Lung (tissue), 17 donors: ENCODE measurements at places on chromosomes 12 and 14.

DNA sequence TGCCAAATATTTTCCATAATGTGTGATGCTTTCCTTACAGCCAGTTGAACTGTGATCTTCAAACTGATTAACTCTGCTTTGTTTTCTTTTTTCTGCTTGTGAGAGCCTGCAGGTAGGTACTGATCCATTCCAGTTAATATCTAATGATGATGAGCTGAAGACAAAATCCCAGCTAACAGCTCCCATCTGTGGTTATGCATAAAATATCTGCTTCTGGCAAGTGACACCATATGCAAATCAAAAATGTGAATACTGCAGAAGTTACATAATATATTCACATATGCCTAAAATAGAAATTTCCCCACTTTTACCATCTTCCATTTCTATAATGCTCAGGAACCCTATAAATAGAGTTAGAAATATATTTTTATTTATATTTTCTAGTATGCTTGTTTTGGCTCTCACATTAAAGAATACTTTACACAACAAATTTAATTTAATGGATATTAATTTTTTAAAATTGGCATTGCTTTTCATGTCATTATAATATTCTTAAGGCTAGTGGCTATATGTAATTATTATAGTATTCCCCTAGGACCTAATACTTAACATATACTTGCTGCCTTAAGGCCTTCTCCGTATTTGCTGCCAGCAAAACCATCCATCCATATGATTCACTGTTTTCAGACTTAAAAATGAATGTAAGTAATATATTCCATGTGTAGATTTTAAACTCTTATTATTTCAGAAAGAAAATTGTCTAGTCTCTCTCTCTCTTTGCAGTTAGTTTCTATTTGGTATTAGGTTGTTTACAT, 83.8 kb downstream of the CCER1 start:
- H3K4me1 ChIP-seq: no peaks in the 10 kb centered on the region
- H3K4me3 ChIP-seq: no peak overlapping the region
- no peaks in the 10 kb centered on the region for H3K36me3 ChIP-seq
- H3K27ac ChIP-seq: no peak overlapping the region
- DNase-seq: no peak

DNA sequence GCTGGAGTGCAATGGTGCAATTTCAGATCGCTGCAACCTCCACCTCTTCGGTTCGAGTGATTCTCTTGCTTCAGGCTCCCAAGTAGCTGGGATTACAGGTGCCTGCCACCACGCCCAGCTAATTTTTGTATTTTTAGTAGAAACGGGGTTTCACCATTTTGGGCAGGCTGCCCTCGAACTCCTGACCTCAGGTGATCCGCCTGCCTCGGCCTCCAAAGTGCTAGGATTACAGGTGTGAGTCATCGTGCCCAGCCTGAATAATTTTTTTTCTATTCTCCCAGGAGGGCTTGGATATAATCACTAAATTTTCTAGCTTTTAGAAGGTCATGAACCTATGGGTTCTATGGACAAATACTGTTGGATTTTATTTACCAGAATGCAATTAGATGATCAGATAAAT, 44.7 kb upstream of the GNPNAT1 start:
- no peaks in the 10 kb centered on the region for H3K27me3 ChIP-seq
- DNase-seq: no peak
- no peak overlapping the region for H3K27ac ChIP-seq
- H3K36me3 ChIP-seq: no peaks in the 10 kb centered on the region
- no peaks in the 10 kb centered on the region for H3K4me1 ChIP-seq

DNA sequence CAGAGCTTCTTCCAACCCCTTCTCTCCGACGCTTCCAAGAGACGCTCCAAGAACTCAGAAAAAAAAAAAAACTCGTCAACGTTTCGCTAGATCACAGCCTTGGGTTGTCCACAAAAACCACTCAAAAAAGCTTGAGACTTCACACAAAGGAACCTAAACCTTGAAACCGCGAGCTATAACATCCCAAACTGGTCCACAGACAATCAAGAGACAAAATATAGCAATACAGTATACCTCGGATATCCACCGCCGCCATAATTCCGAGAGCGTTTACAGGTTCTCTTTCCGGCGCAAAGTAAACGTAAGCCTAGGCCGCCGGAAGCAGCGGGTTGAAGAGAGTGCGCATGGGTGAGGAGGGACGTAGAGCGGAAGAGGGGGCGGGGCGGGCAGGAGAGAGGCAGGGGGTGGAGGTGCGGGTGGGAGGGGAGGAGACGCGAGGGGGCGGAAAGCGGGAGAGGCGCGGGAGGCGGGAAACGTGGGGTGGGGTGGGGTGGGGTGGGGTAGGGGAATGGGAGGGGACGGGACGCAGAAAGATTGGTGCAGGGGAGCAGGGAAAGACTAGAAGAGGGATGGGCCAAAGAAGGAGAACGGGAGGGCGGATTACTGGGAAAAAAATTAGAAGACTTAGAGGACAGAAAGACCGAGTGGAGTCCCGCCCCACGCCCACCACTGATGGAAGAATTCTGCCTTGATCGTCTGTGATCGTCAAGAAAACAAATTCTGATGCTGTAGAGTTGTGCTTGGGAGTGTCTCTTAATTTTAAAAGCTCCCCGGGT, at the start of gene MED6:
TSS of gene MED6 (minus strand) at position 274 of the 776 bp plus-strand sequence. CDS start at position 256, 18 bp downstream.
- peak within 1 kb of the TSS; percentile 73 for H3K4me3 ChIP-seq
- DNase-seq: peak; percentile 97
- H3K27ac ChIP-seq: peak within 1 kb of the TSS; percentile 77
- peaks cover 6% of the 10 kb centered on the region for H3K36me3 ChIP-seq
- H3K27me3 ChIP-seq: no peaks in the 10 kb centered on the region
- H3K4me1 ChIP-seq: peaks cover 12% of the 10 kb centered on the region

- no peaks in the 10 kb centered on the region for H3K4me1 ChIP-seq
- peak overlapping the region; percentile 40 for H3K27ac ChIP-seq
- H3K27me3 ChIP-seq: no peaks in the 10 kb centered on the region
- peaks cover 16% of the 10 kb centered on the region for H3K36me3 ChIP-seq
- DNase-seq: no peak
Measured at GRCh38 chr12:102080842-102081241, 19.1 kb upstream of the WASHC3 start.

DNA sequence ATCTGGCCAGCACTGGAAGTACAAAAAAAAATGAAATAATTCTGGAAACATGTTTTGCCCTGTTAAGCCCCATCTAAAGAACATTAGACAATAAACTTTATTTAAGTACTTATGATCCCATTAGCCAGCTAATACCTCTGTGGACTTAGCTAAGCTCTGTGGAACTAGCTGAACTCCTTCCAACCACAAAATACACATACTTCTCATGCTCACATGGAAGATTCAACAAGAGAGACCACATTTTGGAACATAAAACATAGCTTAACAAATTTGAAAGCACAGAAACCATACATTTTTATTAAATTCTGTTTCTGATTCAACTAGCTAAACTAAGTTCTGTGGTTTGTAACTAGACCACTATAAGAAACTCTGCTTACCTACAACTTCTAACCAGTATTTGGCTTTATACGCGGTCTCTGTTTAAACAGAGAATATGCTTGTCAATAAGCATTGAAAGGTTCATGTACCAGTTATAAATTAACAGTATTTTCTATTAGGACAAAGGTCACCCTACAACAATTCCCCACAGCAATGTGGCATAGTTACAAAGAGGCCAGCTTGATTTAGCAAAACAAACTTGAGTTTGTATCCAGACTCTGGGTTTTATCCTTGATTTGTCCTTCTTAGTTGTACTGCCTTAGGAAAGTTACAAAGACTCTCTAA, 300.1 kb downstream of the C12orf50 start:
- no peaks in the 10 kb centered on the region for H3K27me3 ChIP-seq
- peak; percentile 15 for DNase-seq
- no peak overlapping the region for H3K27ac ChIP-seq
- H3K4me3 ChIP-seq: no peak overlapping the region
- H3K36me3 ChIP-seq: no peaks in the 10 kb centered on the region
- H3K4me1 ChIP-seq: no peaks in the 10 kb centered on the region

DNA sequence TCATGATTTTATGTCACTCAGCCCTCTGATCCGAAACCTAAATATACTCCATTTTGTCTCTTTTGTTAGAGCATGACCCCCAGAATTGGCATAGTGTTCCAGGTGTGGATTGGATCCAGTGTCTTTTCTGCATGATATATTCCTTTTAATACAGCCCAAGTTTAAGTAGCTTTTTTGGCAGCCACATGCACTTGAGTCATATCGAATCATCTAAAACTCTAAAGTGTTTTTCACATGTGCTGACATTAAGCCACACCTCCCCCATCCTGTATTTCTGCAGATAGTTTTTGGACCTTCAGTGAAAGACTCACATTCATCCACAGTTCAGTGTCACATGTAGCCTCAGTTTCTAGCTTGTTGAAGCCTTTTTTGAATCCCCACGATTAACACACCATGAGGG, 30.6 kb downstream of the BORCS5 start:
- peak; percentile 37 for DNase-seq
- H3K27me3 ChIP-seq: no peaks in the 10 kb centered on the region
- peaks cover 2% of the 10 kb centered on the region for H3K36me3 ChIP-seq
- H3K4me3 ChIP-seq: no peak overlapping the region

DNA sequence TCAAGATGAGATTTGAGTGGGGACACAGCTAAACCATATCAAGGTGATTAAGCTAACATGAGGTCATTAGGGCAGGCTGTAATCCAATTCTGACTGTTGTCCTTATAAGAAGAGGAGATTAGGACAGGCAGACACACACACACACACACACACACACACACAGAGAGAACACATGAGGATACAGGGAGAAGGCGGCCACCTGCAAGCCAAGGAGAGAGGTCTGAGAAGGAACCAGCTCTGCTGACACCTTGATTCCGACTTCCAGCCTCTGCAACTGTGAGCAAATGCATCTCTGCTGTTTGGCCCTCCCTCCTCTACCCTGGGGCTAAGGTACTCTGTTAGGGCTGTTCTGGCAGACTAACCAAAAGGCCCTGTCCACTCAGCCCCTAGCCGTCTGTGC, 112.5 kb upstream of the GSC start:
- H3K27me3 ChIP-seq: peaks cover 3% of the 10 kb centered on the region
- no peaks in the 10 kb centered on the region for H3K36me3 ChIP-seq
- H3K4me1 ChIP-seq: no peaks in the 10 kb centered on the region
- no peak for DNase-seq
- H3K27ac ChIP-seq: no peak overlapping the region
- H3K4me3 ChIP-seq: no peak overlapping the region

DNA sequence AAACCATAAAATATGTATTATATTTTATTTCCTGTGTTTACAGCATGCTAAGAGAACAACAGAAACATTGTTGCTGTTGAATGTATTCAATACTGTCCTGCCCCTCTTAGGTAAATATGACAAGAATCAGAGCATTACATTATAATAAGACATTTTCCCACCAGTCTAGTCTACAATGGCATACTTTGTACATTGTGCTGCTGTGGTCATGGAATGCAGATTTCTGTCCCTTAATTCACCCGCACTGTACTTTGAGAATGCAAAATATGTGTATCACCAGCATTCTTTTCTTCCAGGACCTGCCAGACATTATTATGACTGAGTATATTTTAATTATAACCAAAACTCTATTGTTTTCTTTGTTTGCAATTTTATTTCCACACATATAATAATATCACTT, 16.5 kb upstream of the OR10AD1 start:
- no peak for DNase-seq
- H3K36me3 ChIP-seq: no peaks in the 10 kb centered on the region
- no peaks in the 10 kb centered on the region for H3K27me3 ChIP-seq
- H3K27ac ChIP-seq: no peak overlapping the region
- H3K4me3 ChIP-seq: no peak overlapping the region
- no peaks in the 10 kb centered on the region for H3K4me1 ChIP-seq
